ENCODE measurements at places on chromosomes 12 and 14. TPM values are rescaled to one million over a fixed set of nuclear protein-coding genes. Genes with fewer than 3 reads are reported as not detected.

Gene HOXC11
- not detected for total RNA-seq

Gene AGAP2
- total RNA-seq = 29.3 TPM

Gene NXPH4
- total RNA-seq = 0.40 TPM

Gene TMEM52B
- total RNA-seq = not detected

Gene PIWIL1
- total RNA-seq = not detected

Gene BEST3
- not detected for total RNA-seq

Gene FOXM1
- 75.9 TPM for total RNA-seq

Gene ESPL1
- 60.9 TPM for total RNA-seq

Gene TGFB3
- 3.0 TPM for total RNA-seq

Gene RNF212B
- total RNA-seq = not detected
